ENCODE measurements at places on chromosomes 13 and 19.
A peak's percentile ranks its signal among the peaks of the same experiment; 100 is the strongest.

DNA sequence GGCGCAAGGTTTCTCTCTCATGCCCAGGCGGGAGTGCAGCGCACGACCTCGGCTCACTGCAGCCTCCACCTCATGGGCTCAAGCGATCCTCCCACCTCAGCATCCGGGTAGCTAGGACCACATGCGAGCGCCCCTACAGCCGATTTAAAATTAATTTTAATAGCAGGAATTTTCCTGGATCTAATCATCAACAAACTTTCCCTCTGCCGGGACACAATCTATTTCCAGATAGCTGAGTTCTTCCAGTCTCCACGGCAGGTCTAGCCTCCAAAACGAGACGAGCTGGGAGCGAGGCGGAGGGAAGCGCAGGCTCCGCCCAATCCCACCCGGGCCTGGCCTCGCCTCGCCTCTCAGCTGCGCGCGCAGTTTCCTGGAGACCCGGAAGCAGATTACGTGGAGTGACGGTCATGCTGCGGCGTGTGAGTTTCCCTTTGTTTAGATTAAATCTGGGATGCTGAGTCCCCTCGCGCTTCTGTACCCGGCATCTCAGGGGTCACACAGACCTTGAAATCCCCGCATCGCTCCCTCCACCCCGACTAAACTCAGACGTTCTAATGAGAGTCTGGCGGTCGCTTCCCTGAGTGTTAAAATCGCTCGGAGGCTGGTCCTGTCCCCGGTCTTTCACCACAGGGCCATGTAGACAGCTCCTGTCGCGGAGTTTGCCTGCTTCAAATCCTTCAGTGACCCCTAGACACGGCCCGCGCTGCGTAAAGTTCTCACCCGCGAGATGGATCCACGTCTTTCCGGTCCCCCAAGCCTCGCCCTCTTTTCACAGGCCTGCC is at the start of gene ZNF880:
Gene ZNF880 (plus strand): TSS at position 365 of the 782 bp plus-strand sequence. CDS start 43 bp downstream, at position 408.
- peak; percentile 85 for DNase-seq

DNA sequence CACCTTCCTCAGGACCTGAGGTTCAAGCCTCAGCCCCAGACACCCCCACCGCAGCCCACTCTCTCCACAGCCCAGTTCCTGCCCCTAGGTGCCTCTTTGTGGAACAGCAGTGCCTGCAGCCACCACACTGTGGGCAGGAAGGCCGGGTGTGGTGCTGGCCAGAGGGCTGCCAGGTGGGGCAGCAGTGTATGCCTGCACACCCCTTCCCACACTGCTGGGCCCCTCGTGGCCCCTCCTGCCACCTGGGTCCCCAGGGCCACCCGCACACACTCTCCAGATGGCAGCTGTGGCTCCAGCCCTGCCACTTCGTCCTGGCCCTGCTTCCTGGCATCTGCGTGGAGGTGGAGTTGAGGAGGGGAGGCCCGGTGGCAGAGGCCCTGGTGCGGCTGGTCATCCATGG is 35.1 kb downstream of the HPN start:
- DNase-seq = no peak

GRCh38 chr13:95023405-95023804 is 277.8 kb downstream of the ABCC4 start:
- DNase-seq = no peak

- DNase-seq = no peak
Observed at GRCh38 chr13:51731759-51732158, 72.2 kb downstream of the DHRS12 start.

- peak; percentile 73 for DNase-seq
Observed at GRCh38 chr19:48674921-48675824, 2.4 kb upstream of the NTN5 start.

DNA sequence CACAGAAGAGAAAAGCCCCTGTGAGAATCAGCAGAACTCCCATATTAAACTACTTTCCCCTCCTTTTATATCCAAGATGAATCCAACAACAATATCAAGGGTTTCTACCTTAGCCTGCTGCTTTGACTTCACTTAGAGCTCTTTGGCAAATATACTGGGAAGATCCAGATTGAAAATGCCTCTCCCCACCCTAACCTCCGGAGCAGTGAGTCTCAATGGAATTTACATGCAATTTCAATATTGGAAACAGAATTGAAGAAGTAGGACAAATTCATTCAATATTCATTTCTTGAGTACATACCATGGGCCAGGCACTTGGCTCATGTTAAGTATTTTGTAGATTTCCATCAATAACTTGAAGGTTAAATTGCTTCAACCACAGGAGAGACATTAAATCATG is 457.4 kb downstream of the TBC1D4 start:
- DNase-seq = no peak

DNA sequence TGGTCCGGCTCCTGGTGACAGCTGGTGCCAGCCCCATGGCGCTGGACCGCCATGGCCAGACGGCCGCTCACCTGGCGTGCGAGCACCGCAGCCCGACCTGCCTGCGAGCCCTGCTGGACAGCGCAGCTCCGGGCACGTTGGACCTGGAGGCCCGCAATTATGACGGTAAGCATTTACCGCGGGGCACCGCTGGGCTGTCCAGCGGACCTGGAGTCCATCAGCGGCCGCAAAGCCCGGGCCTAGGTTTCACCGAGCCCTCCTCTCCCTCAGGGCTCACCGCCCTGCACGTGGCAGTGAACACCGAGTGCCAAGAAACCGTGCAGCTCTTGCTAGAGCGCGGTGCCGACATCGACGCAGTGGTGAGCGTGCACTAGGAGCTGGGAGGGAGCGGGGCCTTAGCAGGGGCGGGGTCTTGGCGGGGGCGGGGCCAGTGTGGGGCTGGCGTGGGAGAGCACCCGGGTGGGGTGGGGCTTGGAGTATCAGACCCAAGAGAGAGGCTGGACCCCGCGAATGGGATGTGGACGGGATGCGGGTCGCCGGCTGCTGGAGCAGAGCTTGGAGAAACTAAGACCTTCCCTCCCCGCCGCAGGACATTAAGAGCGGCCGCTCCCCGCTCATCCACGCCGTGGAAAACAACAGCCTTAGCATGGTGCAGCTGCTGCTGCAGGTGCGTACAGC is 8.7 kb downstream of the BCL3 start:
- DNase-seq = no peak

GRCh38 chr19:18589380-18590272 is 1.0 kb downstream of the REX1BD start:
- no peak for DNase-seq

GRCh38 chr13:74574964-74575728 is 440.9 kb upstream of the KLF12 start:
- DNase-seq = no peak

DNA sequence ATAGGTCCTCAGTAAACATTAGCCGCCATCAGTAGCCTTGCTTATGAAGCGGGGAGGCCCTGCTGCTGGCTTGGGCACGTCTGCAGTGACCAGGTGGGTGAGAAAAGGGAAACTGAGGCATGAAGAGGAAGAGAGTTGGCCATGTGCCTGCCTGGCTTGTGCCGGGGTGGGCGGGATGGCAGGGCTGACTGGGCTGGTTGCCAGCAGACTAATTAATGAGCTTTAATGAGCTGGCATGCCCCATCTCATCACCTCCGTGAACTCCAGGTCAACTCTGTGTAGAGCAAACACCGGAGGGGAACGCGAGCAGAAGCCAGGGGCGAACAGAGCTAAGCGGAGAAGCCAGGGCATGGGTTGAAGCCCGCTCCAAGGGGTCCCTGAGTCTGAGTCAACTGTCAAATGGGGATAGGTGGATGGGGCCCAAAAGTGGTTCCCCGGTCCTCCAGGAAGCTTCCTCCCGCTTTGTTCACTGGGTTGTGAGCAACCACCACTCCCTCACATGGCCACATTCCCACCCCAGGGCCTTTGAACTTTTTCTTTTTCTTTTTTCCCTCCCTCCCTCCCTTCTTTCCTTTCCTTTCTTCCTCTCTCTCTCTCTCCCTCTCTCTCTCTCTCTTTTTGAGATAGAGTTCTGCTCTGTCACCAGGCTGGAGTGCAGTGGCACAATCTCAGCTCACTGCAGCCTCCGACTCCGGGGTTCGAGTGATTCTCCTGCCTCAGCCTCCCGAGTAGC is 8.7 kb downstream of the NR2F6 start:
- DNase-seq = no peak

- DNase-seq = no peak
Observed at GRCh38 chr19:13507053-13507611, 853 bp upstream of the CACNA1A start.

DNA sequence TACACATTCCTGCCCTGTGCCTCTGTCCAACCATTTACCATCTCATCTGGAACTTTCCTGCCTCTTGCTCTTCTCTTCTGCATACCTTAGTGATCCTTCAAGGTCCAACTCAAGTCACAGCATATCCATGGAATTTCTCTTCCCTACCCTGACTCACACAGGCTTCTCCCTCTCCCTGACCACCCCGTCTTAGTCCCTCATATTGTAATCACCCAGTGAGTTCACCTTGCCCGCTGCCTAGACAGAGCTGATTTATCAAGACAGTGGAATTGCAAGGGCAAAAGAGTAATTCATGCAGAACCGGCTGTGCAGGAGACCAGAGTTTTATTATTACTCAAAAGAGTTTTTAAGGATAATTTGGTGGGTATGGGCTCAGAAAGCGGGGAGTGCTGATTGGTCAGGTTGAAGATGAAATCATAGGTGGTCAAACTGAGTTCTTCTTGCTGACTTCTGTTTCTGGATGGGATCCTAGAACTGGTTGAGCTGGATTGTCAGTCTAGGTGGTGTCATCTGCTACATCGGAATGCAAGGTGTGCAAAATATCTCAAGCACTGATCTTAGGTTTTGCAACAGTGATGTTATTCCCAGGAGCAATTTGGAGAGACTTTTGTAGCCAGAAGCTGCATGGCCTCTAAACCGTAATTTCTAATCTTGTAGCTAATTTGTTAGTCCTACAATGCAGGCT is 67.2 kb downstream of the HSPH1 start:
- no peak for DNase-seq

- no peak for DNase-seq
Observed at GRCh38 chr19:41991025-41991424, 3.0 kb downstream of the ATP1A3 start.

DNA sequence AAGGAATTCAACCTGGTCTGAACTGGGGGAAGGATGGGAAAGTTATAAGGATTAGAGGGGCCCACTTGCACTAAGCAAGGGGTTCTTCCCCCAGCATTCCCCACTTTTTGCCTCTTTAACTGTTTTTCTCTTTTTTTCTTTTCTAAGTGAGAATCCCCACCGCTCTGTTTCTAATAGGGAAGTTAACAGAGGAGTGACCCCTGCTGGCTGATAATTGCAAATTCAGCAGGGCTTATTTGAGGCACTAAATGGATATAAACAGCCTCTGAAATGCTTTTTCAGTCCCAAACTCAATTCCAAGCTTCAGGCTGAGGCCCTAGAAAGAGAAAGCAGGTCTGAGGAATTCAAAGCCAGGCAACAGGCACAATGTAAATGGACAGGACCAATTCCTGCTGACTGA is 38.2 kb upstream of the CEACAM21 start:
- no peak for DNase-seq

DNA sequence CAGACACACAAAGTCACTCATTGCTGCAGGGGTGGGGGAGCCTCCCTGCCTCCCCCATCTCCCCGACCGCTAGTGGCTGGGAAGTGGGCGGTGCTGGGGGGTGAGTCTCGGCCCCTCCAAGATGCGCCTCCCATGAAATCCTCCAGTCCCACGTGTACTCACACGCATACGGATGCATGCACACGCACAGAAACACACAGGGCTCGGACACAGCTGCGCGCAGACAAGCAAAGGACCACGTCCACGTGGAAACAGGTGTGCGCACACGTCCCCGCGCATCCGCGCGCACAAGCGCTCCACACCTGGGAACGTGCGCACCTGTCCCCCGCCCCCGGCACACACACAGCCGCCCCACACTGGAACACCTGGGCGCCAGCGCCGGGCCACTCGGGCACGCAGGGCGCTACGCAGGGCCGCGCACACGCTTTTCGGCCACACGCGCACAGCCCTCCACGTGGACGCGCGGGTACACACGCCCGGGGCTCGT is 687 bp downstream of the MATK start:
- peak; percentile 36 for DNase-seq

DNA sequence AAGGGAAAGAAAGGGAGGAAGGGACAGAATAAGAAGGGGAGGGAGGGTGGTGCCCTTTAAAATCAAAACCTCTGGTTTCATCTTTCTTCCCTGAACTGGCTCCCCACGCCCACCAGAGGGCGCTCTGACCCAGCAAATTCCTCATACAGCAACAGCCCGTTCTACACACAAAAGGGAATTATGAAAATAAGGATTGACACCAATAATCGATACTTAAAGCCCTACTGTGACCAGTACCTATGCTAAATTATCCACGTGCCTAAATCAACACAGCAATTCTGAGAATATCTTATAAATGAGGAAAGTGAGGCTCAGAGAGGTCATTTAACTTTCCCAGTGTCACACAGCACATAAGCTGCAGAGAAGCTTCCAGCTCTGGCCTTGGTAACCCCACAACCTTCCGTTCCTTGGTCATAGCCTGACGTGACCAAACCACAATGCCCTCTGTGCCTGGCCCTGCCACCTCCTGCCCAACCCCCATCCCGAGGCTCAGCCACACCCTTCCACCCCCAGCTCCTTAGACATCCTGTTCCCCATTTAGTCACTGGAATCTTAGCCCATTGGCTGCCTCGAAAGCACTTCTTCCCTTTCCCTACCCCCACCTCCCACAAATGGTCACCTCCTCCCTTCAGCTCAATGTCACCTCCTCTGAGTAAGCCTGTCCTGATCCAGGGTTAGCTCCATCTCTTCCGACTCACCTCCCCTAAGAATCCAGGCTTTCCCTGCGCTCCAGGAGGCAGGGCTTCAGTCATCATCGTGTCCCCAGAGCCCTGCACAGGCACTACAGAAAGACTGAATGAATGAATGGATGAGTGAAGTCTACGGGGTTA is 34.2 kb upstream of the PNMA8B start:
- peak; percentile 78 for DNase-seq

DNA sequence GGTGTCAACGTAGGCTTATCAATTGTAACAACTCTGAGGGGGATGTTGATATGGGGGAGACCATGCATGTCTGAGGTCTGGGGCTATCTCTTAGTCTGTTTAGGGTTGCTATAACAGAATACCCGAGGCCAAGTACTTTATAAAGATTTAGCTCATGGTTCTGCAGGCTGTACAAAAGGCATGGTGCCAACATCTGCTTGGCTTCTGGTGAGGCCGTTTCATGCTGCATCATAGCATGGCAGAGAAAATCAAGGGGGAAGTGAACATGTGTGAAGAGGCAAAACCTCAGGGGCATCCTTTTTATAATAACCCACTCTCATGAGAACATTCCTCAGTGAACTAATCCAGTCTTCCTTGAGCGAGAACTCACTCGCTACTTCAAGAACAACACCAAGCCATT is 353.8 kb downstream of the ENOX1 start:
- DNase-seq = no peak

DNA sequence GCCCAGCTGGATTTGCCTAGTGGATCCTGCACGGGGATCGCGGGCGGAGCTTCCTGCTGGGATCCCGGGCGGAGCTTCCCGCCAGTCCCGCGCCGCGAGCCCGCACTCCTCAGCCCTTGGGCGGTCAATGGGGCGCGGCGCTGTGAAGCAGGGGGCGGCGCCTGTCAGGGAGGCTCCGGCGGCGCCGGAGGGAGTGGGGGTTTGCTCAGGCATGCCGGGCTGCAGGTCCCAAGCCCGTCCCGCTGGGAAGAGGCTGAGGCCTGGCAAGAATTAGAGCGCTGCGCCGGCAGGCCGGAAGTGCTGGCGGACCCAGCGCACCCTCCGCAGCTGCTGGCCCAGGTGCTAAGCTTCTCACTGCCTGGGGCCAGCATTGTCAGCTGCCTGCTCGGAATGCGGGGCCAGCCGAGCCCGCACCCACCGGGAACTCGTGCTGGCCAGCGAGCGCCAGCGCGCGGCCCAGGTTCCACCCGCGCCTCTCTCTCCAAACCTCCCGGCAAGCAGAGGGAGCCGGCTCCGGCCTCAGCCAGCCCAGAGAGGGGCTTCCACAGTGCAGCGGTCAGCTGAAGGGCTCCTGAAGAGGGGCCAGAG is 119.6 kb downstream of the PRR20E start:
- no peak for DNase-seq
